NCI-H146 (cell line): ENCODE measurements at places on chromosomes 7 and 10.

GRCh38 chr7:95395755-95396135, 430 bp downstream of the PON3 start:
- peak; percentile 19 for DNase-seq

DNA sequence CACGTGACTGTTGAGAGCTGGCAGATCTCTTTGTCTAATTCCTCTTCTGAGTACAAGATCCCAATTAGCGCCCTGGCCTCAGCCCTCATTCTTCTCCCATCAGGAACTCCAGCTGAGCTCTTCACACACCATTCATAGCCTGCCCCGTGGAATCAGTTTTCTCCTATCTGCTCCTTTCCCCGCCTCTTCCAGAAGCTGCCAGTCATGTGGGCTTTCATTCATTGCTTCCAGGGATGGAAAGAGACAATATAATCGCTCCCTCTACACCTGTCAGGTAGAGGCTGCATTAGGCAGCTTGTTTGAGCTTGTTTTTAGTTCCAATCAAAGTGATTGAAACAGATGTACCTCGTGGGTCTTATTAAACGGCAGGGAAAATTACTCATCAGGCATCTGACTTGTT, 515.8 kb downstream of the TYW1 start:
- DNase-seq = no peak

DNA sequence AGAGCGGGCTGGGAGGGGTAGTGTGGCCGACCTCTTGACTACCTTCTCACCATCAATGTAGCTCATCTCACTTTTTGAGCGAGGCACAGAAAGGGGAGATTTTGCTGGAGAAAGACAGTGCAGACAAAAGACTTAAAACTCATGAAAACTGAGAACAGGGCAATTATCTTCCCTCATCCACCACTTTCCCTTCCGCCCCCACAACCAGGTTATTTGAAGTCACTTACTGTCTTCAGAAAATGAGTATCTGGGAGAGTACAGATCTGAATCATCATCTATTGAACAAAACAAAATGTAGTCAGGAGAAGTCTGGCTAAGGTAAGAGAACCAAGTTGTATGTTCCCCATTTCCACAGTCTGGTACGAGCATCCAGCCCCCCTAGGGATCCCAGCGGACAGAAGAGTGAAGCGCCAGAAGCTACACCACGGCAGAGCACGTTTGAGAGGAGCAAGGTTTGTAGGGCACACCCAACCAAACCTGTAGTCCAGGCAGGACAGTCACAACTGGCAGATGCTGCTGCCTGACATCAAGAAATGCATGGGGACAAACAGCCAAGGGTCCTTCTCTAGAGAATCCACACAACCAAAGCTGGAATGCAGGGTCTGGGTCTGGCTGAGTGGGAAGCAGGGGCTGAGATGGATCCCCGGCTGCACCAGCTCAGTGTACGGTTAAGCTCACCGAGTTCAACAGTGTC, 93.4 kb upstream of the PDLIM1 start:
- no peak for DNase-seq

DNA sequence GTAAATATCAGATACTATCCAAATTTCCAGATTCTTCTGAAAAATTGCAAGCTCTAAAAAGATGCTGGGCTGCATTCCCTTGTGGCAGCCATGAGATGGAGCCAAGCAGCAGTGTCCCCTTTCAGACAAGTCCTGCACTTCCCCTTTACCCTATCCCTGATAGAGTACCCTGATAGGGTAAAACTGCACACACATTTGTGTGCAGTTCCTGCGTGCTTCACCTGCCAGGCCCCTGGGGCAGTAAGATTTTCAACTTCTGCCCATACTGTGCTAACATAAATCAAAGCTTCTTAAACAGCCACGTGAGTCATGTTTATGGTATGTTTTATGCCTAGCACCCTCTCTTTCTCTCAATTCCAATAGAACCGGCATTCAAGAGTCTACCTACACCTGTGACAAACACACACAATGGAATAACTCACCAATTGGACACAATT, 52.2 kb downstream of the IFIT5 start:
- peak; percentile 50 for DNase-seq

GRCh38 chr7:28500138-28500537, 87.8 kb downstream of the CREB5 start:
- no peak for DNase-seq

DNA sequence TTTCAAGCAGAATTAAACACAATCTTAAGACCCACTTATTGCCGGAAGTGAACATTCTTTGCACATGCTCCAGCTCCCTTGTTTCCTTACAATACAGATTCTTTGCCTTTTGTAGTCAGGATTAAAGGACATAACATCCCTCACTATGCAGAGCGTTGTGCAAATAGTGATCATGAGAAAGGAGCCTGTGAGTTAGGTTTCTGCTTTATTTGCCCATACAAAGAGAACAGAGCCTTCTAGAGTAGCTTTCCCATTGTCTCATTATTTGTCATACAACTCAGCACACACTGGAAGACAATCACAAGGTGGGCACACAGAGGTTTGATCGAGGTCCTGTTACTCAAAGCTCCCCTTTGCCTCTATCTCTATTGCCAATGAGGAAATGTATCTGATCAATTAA, 48.2 kb upstream of the WDR11 start:
- peak; percentile 90 for DNase-seq
